Activated effector memory CD4-positive, alpha-beta T cell treated with Interleukin-2 at 50 U/mL for 16 hours (primary cell): ENCODE measurements at places on chromosomes 2 and 18.

- DNase-seq = no peak
Observed at GRCh38 chr2:33437297-33437696, 39.2 kb upstream of the RASGRP3 start.

GRCh38 chr18:22559414-22560274 is 141.9 kb upstream of the CTAGE1 start:
- no peak for DNase-seq

GRCh38 chr18:38940863-38941531 is 1375.4 kb upstream of the CELF4 start:
- peak; percentile 41 for DNase-seq

DNA sequence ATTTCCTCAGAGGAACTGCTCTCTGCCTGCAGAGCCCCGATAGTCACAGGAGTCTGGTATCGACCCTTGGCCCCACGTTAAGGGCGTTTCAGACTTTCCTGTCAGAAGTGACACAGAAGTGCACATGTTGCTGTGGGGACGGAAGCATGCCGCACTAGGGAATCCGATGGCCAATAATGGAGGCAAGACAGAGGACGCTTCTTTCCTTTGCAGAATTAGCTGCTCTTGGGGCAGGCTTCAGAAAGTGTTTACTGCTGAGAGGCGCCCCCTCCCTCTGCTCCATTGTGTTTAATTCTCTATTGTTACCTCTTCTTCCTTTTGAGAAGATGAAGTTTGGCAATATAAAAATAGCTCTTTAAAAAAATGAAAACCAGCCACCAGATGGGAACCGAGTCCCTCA is 118.6 kb upstream of the EML6 start:
- DNase-seq = no peak

- DNase-seq = no peak
Observed at GRCh38 chr2:75356865-75357264, 157.5 kb upstream of the TACR1 start.

DNA sequence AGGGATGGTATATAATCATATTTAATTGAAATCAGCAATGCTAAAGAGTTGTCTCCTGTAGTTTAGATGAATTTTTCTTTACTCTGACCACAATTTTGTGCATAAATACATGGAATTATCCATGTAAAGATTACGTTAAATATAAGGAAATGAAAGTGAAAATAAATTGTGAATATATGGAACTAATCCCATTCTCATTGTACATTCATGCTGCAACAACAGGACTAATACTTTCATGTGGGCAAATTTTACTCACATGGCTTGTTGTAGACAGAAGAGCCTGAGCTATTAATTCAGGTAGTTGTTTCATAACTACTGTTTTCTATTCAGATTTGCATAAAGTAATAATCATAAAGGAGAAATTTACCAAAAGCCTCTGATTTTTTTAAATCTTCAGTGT is 357.8 kb downstream of the ARHGAP15 start:
- DNase-seq = no peak

- DNase-seq = no peak
Observed at GRCh38 chr2:160474891-160475787, 18.5 kb downstream of the RBMS1 start.

- DNase-seq = no peak
Observed at GRCh38 chr2:23666980-23667357, 260.0 kb downstream of the ATAD2B start.

DNA sequence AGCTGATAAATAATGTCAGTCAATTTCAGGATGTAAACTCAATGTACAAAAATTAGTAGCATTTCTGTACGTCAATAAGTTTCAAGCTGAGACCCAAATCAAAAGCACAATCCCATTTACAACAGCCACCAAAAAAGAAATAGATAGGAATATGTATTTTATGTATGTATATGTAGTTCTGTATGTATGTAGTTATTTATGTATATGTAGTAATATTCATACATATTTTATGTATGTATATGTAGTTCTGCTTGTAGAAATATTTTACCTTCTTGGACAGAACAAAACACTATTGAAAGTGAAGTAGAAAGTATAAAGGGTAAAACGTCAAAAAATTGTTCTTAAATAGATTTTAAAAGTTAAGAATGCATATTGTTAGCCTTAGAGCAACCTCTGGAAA is 591.0 kb upstream of the SETBP1 start:
- no peak for DNase-seq

DNA sequence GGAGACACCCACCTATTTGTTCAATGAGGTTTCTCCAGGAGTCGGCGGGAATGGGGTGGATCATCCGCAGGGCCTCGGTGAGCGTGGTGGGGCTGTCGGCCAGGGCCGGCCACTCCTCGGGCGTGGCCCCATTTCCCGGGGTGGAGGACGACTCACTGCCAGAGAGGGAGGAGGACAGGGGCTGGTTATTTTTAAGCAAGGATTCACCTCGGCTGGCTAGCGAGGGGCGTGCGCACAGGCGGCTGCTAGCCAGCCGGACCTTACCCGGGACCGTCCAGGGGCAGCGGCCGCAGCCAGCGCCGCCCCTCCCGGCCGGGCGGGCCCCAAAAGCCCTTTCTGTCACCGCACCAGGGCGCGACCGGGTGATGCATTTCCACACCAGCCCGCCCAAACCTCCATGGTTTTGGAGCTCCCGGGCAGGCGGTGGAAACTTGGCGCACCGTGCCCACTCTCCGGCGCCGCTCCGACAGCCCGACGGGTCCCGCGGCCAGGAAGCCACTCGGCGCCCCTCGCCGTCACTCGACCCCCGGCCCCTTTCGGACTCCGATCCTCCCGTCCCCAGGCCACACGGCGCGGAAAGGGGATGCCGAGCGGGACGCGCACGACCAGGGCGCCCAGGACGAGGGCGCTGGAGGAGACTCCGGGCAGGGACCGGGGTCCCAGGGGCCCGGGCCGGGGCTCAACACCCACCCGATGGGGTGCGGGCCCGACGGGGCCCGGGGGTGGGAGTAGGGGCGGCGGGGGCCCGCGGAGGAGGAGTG is 57.1 kb downstream of the SNORC start:
- DNase-seq = no peak

DNA sequence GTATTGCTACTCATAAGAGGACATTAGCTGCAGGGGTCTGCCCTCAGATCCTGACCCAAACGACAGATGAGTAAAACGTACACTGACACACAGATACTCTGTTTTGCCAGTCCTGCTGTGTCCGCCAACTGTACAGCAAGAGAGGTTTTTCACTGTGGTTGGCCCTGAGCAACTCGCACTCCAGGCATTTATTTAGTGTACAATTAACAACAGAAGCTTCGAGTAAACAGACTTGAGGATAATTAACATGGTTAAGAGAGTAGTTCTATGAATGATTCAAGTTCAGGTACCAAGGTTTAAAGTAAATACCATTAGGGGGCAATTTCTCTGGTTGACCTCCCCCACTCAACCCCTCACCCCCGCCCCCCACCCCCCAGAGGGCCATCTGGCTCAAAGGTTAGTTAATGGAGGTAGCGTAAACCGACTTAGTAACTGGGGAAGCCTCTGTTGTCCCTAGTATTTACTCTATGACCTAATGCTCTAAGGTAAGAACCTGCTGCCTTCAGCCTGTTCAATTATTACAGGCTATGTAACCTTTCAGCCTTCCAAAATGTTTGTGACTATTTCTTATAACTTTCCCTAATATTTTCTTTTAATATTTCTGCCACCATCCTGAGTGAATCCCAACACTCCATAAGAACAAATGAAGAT is 103.9 kb upstream of the XIRP2 start:
- DNase-seq = no peak

GRCh38 chr2:198905881-198906612 is 551.7 kb downstream of the SATB2 start:
- no peak for DNase-seq

DNA sequence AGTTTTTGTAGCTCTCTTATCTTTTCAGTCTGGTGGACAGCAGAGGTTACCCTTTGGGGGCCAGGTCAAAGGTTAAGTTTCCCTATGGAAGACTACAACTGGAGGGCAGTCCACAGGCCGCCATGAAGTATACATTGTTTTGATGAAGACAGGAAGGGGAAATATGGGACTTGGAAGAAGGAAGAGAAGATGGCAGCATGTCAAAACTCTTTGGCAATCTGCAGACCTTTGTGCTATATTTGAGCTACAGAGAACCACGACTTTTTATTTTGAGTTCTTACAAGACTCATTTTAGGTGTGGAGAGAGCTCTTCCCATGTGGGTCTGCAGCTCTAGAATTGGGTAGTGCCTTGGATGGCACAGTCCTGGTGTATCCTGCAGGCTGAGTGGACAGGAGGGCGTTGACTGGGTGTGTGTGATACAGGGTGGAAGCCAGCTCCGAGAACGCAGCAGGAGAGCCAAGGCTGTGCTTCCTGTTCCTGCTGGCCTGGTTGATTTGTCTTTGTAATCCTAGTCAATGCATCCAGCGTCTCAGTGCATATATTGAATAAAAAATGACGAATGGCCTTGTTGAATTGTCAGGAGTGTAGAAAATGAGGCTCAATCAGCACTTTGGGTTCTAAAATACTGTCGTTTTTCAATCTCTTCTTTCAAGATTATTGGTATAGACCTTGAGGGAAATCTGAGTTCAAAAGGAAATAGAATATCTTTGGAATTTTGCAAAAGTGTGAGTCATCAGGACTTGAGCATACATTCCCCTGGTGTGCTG is 11.5 kb downstream of the ITGA6 start:
- DNase-seq = no peak

GRCh38 chr2:214740867-214741395 is 68.6 kb downstream of the BARD1 start:
- DNase-seq = no peak

DNA sequence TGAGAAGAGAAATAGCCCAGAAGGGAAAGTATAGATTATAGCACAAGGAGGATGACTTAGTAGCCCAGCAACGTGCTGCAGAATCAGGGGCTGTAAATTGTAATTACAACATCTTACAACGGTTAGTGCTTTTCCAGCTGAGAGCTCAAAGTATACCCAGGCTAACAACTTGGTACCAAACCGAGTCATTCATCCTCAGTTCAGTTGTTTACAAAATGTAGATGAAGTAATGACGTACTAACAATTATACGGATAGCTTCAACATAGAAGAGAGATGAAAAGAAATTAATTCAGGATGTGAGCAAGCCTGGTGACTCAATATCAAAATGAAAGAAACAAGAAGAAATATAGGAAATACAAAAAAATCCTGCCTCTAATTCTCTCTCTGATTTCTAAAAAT is 99.2 kb downstream of the DYNAP start:
- DNase-seq = no peak

GRCh38 chr2:171394164-171394740 is 39.5 kb downstream of the METTL8 start:
- no peak for DNase-seq

GRCh38 chr18:50315100-50315871 is 27.8 kb upstream of the CXXC1 start:
- no peak for DNase-seq

DNA sequence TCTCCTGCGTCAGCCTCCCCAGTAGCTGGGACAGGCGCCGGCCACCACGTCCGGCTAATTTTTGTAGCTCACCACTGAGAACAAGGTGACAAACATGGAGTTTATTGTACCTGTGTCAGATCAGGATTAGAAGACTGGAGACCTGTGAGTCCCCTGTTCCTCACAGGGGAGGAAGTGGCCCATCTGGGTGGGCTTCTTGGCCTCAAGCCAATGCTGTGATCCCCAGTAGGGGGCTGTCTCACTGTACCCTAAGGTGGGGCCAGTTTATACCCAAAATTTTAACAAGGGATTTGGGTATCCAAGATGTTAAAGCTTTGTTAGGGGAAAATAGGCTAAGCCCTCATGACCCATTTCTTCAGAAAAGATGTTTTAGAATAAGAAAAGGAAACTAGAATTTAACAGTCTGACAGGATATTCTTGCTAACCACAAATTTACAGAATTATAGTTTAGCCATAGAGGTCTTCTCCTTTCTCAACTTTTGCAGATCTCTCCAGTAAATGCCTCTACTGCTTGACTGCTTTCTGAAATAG is 16.3 kb downstream of the PCBP1 start:
- DNase-seq = peak; percentile 19

DNA sequence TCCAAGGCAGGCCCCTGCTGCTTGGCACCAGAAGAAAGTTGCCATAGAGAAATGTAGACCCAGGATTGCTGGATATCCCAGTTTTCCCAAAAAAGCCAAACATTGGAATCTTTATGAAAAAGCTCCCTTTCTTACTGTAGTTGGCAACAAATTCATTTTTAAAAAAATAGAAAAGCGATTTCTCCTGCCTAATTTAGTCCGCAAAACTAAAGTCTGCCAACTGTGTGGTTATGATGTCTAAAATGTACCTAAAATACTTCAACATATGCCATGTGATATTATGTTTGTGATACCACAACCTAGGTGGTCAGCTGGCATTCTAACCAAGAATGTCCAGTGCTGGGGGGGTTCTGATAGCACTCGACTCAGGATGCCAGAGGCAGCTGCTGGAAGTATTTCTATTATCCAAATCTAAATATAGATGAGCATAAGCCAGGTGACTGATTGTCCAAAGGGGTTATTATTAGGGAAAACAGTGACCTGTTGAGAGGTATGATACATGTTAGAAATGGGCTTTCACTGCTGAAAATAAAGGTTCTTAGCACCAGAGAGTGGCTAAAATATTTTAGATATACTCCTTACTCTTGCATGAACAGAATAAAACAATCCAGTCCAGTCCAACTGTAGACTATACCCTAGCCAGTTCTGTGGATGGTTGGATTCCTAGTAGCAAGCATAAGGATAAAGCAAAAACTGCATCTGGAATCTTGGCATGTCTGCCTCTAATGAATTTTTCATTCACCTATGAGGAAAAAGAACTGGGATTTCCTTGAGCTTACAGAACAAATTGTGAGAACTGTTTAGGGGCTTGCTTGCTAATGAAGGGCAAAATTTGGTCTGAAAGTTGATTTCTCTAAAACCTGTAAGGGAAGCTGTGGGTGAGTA is 101.7 kb downstream of the STK39 start:
- DNase-seq = no peak

DNA sequence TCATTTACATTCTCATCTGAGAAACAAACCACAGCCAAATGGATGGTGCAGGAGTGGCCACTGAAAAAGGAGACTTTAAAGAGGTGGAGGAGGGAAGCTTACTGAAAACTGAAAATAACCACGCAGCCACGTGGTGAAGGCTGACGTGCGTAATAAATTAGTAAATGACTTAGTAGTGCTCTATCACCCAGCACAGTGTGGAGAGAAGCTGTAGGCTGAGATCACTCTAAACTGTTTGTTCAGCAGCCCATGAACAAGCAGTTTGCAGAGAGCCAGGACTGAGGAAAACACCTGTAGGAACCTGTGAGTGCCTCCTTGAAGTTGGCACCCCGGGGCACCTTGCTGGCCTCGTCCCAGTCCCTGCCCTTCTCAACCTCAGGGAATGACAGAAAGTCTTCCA is 193.0 kb downstream of the TXNL1 start:
- DNase-seq = no peak

GRCh38 chr18:40208958-40209357 is 1746.1 kb upstream of the PIK3C3 start:
- DNase-seq = no peak

- DNase-seq = no peak
Observed at GRCh38 chr2:61948661-61949457, 43.4 kb downstream of the COMMD1 start.

- DNase-seq = no peak
Observed at GRCh38 chr2:144507441-144508171, 12.3 kb downstream of the ZEB2 start.

DNA sequence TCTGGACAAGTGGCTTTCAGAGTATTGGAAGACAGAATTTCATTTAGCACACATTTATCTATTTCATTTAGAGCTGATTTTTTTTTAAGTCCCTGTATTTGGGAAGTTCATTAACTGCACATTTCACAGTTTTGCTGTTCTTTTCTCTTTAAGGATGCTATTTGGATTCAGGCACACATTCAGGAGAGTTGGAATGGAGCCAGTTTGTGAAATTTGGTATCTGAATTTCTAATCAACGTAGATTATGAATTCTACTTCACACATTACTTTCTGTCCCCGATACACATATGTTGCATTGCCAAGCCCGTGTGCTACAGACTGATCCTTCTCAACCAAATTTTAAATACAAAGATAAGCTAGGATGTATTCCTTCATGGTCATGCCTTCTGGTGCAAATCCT is 503.9 kb downstream of the IRS1 start:
- DNase-seq = no peak
